Foreskin fibroblast (primary cell): ENCODE measurements at places on chromosomes 5 and 9.

- no peak for DNase-seq
Measured at GRCh38 chr5:111360173-111360572, 136.0 kb downstream of the CAMK4 start.

DNA sequence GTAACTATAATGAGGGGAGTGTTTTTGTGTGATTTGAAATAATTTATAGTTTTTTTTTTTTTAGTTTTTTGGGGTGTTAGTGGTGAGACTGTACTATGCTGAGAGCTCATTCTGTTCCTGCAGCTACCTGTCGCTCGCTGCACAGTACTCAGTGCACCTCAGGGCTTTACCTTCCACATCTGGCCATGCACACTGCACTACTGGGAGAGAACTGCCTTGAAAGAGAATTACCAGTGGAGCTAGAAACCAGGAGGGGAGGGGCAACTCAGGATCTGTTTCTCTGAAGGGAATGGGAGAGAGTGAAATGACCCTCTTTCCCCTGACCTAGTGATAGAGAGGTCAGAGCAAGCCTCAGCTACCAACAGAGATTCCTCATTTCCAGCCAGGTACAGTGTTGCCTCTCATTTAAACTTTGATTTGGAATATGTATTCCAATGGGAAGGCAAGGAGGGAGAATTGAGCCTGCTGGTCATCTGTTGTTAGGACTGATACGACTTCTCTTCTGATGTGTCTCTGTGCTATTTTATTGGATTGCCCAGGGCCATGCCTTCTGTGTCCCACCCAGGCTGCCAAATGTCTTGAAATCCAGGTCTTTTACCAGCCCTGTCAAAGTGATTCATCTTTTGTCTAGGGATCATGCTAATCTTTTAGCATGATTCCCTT, 8.9 kb downstream of the ATG10 start:
- DNase-seq = no peak

DNA sequence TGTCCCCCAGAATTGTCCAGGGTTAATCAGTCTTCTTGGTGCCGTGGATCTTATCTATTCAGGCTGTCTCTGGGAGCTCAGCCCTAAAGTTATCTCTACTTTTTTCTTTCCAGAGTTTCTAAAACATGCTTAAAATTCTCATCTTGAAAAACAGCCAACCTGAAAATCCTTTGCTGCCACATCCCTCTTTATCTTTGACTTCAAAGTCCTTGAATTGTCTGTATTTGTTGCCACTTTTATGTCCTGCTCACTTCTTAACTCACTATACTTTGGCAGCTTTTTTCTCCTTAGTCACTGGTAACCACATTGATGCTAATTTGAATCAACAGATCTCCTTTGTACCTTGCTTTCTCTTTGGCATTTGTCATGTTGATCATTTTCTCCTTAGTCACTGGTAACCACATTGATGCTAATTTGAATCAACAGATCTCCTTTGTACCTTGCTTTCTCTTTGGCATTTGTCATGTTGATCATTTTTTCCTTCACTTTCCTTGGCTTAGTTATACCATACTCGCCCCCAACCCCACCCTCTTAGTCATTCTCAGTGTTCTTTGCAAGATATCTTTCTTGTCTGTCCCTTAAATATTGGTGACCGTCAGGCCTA, 8.5 kb downstream of the DMXL1 start:
- no peak for DNase-seq

- DNase-seq = no peak
Measured at GRCh38 chr5:87765009-87765408, 352.3 kb upstream of the CCNH start.

GRCh38 chr5:135058331-135058732, 24.3 kb upstream of the PITX1 start:
- DNase-seq = no peak

- DNase-seq = no peak
Measured at GRCh38 chr5:98557916-98558315, 215.5 kb upstream of the RGMB start.

- no peak for DNase-seq
Measured at GRCh38 chr5:102850503-102850902, 95.4 kb downstream of the PAM start.

GRCh38 chr5:122500245-122501088, 188.4 kb downstream of the SNCAIP start:
- peak; percentile 50 for DNase-seq

DNA sequence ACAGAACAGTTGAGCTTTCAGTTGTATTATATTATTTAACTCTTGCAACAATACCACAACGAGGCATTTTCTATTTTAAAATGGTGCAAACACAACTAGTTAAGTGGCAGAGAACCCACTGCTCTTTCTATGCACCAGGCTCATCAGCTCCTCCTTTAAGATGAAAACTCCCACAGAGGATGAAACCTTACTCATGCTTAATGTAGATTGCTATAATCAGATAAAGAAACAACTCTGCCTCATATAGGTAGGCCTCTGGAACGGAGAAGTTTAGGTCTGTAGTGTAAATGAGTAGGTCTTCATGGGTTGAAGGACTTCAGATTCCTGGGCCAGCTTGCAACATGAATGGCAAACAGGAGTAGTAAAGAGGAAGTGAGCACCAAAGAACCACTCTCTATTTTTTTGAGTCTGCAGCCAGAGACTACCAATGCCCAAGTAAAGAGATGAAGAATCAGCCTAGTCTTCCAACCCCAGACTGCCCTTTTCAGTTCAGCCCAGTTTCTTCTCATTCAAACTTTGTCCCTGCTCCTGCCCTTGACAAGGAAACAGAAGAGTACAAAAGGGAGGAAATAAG, 33.9 kb downstream of the HACD4 start:
- no peak for DNase-seq

DNA sequence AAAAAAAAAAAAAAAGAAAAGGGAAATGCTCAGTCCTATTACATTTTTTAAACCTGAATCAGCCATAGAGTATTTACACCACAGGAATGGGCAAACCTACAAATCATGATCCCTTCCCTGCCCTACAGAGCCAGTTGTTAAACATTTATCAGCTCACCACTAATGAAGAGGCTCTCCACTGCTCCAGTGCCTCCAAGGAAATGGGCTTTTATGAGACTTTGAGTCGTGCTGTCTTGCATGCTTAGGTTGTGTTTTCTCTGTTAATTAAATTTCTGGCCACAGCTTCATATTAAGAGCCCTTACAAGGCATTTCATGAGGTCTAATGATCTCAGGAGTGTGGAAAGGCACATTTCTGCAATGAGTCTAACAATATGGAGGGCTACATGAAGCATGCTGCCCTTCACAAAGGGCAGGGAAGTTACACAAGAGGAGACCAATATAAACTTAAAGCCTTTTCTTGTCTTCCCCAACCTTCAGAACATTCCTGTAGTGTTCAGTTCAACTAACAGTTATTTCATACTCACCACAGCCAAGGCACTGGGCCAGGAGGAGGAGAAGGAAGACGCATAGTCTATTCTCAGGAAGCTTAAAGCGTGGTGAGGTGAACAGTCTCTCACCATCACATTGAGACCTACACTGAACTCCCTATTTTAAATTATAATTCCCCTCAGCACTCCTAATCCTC, 140.1 kb upstream of the ABCA1 start:
- DNase-seq = peak; percentile 50

DNA sequence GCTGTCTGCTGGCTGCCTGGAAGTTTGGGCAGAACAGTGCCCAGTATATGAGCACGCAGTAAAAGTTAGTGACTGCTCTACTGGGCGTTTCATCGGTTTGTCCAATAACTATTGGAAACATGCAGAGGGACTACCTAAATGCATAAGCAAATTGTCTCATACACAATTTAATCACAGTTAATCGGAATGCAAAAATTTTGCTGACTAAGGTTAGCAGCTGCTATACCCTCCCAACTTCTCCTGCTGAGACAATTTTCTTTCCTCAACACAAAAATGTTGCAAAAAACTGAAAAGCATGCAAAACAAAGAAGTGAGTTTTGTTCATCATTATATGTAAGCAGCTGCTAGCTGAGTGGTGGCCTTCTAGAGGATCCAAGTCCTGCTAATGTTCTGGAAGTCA, 327.5 kb downstream of the SEMA5A start:
- no peak for DNase-seq

DNA sequence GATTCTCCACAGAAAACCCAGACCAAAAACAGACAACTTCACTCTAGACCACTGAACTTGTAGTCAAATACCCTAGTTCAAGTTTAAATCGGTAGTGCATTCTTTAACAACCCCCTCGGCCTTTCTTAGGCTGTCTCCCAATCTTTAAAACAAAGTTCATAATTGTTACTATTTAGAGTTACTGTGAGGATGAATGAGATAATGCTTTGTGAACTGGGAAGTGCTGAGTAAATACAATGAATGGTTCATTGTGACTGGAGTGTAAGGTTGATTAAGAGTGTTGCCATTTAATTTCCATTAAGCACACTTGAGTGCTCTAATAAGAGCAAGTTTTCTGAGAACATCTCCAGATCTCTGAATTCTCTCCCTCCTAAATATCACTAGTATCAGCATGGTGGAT, 228.8 kb upstream of the PIK3R1 start:
- no peak for DNase-seq

GRCh38 chr5:67221487-67222242, 25.1 kb upstream of the CD180 start:
- no peak for DNase-seq

DNA sequence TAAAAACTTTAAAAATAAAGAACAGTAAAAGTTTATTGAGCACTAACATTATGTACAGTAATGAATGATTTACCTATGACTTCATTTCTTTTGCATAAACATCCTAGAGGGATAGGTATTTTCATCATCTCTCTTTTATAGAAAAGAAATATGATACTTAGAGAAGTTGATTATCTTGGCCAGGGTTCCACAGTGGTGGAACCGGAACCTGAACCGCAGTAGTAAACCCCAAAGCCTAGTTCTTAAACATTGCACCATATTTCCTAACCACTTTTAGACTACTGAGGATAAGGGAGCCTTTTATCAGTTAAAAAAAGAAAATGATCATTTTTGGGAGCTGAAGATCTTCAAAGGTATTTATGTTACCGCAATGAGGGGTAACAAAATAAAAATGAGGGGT, 205.7 kb upstream of the SGCD start:
- DNase-seq = no peak

DNA sequence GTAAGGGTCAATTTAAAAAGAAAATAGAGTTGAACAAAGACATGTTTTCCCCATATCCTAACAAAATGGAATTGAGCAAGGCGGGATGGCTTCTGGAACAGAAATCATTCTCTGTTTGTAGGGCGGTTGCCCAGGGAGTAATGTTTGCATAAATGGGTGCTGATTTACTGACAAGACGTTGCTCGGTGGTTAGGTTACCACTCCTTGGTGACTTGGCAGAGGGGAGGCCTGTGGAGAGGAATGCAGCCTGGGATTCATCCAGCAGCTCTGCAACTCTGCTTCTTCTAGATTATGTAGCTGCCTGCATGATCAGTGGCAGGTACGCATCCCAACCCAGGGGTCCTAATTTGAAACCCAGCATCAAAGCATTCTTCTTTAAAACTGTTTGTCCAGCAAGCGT, 200.2 kb downstream of the CFAP90 start:
- no peak for DNase-seq

DNA sequence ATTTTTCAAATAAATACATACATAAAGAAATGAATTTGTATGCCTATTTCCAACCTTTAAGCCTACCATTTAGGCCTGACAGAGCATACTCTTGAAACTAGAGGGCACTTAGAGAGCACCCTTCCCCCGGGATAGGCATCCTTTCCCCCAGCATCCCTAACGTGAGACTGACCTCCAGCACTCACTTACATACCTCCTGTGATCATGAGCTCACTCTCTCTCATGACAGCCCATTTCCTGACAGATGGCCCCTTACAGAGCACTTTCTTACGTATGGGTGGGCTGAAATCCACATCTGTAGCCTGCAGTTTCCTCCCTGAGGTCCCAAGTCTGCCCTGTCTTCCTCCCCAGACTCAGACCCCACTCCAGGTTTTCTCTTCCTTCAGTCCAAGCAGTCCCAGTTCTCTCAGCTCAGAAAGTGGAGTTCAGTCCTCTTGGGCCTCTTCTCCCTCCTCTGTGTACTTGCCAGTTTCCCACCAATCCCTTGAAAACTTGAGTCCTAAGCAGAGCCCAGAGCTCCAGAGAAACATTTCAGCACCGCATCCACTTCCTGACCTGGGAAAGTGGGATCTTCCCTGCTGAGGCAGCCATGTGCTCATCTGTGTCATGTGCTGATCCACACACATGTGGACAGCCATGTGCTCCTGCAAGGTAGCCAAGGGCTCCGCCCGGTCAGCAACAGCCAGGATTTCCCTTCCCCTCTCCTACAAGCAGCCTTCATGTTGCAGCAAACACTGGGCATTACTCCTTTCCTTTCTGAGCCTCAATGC, 2.2 kb upstream of the CDX1 start:
- peak; percentile 43 for DNase-seq

DNA sequence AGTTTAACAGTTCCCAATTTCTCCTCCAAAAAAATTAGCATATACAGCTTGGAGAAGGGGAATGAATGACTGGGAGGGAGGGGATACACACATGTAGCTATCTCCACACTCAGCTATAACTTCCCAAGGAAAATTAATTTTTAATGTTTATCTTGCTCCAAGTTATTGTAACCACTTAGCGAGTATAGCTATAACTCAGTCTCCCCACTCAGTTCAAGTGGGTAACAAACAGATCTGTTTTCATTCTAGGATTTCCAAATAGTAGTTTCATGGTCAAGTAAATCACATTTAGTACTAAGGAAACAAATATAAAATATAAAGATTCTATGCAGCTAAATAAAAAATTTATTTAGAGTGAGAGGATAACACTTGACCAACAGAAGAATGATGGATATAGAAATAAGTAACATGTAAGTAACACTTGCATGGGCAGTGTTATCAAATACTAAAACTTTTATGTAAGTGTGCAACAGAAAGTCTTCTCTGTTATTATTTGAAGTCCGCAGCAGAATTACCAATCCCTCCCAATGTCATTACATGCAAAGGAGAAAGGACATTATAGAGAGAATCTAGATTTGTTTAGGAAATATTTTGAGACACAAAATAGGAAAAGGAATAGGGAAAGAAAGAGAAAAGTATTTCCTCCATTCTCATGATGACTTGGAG, 10.2 kb upstream of the NFIB start:
- DNase-seq = no peak

DNA sequence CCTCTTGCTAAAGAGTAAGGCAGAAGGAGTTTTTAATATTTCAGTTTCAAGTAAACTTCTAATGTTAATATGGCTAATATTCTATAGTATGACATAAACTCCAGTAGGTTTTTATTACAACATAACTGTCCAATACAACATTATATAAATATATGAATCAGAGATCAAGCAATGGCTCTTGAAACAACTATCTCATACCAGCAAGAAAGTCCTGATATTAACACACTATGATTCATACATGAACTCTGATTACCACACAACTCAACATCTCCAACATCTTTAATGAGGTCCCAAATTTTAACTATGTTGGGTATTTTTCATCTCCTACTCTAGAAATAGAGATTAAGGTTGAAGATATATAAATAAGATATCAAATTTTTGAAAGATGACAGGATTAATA, 878.3 kb downstream of the TLE1 start:
- DNase-seq = peak; percentile 61
